Activated CD4-positive, alpha-beta T cell treated with anti-CD3 and anti-CD28 coated beads, Interleukin-2, amount 50 U/mL, for 48 hours (primary cell): ENCODE measurements at places on chromosomes 12 and 14.

DNA sequence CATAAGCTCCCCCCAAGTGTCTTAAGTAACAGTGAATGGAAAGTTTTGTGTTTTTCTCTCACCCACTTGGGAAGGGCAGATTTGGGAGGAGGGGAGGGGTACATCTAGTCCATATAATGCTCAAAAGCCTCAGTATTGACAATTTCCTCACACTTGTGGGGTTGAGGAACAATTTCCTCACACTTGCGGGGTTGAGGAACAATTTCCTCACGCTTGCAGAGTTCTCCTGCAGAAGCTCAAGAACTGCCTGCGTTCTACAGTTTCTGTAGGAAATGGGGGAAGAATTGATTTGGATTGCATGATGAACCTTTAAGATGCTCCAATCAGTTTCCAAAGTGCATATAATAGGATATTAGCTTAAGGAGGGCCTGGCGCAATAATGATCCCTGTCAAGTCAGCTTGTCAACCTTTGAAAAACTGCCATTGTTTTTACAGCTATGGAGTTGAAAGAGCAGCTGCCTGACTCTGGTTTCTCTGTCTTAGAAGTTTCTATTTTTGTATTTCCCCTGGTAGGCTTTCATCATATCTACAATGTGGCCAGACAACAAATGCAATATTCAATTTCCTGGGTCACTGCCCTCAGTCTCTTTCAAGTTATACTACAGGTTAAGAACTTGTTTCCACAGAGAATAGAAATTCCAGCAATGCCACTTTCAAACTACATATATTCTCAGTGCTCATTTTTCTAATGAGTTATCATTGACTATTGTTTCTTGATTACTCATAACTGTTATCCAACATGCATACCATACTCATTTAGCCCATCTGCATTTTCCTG lies 66.5 kb downstream of the PLEKHG7 start:
- DNase-seq: no peak

- DNase-seq: no peak
Observed at GRCh38 chr14:66322564-66322963, 163.6 kb upstream of the CCDC196 start.

GRCh38 chr14:35985474-35986218 lies 159.5 kb downstream of the BRMS1L start:
- no peak for DNase-seq

GRCh38 chr12:754851-755562 lies 2.6 kb downstream of the WNK1 start:
- no peak for DNase-seq

DNA sequence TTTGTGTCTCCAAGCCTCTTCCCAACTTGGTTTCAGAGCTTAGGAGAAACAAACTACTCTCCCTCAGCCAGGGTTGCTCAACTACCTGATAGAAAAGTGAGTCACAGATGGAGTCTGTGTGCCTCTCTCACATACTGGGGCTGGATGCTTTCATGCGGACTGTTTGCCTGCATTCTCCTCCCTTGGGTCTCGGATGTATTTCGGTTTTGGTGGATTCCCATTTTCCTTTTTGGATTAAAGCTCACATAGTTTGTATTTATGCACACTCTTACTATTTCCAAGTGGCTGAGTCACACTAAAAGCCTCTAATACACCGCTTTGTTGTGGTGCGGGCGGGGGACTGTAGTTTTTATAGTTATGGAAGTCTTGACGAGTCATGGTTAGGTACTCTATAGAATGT lies 505.4 kb downstream of the LRFN5 start:
- no peak for DNase-seq

DNA sequence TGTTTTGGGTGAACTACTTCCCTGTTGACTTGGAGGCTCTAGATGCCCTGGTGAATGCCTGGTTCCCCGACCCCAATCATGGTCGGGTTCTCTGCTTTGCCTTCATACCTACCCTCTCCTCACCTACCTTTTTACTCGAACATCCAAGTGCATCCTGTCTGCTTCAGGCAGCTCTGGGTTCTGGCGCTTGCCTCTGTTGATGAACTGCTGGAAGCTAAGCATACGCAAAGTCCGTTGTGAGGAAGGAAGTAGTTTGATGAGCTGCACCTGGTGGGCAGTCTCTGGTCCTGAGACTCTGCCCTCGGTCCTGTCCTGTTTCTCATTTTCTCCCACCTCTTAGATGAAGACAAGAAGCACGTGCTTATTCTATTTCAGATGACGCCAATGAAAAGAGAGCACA lies 13.6 kb downstream of the KCNH3 start:
- DNase-seq: no peak

- no peak for DNase-seq
Observed at GRCh38 chr14:104806625-104807465, 5.9 kb downstream of the ZBTB42 start.
